ENCODE measurements at places on chromosomes 2 and 18.

DNA sequence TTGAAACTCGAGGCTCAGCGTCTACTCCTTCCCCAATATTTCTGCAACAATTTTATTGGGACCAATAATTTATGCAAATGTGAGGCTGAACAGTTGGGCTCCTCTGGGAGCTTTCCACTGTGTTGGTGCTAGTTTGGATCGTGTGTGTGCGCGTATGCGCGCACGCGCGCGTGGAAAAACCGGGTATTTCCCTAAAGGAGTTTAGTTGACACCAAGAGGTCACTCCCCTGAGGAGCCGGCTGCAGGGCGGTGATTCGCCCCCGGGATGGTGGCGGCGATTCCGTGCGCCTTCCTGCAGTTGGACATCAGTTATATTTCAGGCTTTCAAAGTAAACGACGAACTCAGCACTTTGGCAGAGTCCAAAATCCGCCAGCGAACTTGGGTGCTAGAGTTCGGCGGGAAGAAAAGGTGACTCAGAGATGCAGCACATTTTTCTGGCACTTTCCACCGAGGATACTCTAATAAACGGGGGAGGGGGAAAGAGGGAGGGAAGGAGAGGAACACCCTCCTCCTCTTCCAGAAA, 186.5 kb upstream of the FANCL start:
- H3K36me3 ChIP-seq: no peaks in the 10 kb centered on the region
- H3K4me1 ChIP-seq: peaks cover 9% of the 10 kb centered on the region
- peaks cover 10% of the 10 kb centered on the region for H3K27me3 ChIP-seq
- DNase-seq: peak; percentile 5

GRCh38 chr2:138105358-138105757, 141.1 kb downstream of the HNMT start:
- H3K36me3 ChIP-seq: no peaks in the 10 kb centered on the region
- H3K27me3 ChIP-seq: no peaks in the 10 kb centered on the region
- no peak overlapping the region for H3K4me3 ChIP-seq

- no peak overlapping the region for H3K27ac ChIP-seq
- H3K36me3 ChIP-seq: no peaks in the 10 kb centered on the region
- H3K4me1 ChIP-seq: no peaks in the 10 kb centered on the region
Observed at GRCh38 chr2:233772583-233772982, 5.5 kb upstream of the MROH2A start.

DNA sequence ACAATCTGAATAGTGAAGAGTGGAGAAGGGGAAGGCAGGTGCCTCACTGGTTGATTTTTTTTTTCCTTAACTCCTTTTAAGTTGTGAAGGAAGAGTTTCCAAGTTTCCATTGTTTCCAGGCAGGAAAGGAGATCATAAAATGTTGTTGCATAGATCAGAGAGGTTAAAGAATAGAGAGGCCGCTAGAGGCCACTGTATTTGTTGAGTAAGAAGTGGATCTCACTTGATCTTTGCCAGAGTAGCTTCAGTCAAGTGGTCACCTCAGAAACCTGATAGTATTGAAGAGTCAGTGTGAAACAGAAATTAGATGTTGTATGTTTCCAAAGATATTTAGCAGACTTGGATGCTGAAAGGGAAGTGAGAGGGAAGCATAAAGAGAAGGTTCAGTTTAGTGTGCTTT, 17.6 kb downstream of the CTNNA2 start:
- no peak overlapping the region for H3K27ac ChIP-seq
- H3K27me3 ChIP-seq: no peaks in the 10 kb centered on the region
- DNase-seq: no peak

DNA sequence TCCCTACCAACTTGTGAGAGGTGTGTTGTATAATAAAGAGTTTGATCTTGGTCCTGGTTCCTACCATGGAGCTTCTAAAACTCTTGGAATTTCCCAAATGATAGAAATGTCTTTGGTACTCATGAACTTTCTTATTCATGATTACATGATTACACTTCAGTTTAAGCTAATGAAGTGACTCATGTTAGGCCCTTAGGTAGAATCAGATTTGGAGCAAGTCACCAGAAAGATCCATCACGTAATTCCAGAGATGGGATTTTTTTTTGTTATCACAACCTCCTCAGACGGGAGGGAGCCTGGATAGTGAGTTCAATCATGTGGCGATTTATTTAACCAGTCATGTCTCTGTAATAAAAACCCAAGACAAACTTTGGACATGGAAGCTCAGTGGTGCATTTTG, 1287.6 kb upstream of the ZEB2 start:
- no peak overlapping the region for H3K4me3 ChIP-seq
- no peaks in the 10 kb centered on the region for H3K27me3 ChIP-seq
- no peak for DNase-seq

DNA sequence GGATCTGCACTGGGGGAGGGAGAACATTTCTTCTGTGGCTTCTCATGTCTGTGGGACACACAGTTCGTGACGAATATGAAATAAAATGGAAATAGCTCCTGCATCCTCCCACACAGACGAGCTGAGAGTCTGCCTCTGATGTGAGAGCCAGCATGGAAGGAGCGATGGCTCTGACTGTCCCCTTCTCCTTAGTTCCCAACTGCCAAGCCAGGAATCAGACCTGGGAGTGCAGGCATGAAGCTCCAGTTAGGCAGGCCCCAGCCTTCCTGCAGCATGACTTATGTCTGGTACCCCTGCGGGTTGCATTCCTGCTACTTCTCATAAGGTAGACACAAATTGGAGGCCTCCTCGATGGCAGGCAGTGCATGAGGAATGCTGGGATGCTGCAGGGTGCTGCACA, 56.2 kb downstream of the PRKCE start:
- H3K4me1 ChIP-seq: peaks cover 9% of the 10 kb centered on the region
- no peak for DNase-seq
- H3K4me3 ChIP-seq: no peak overlapping the region
- no peak overlapping the region for H3K27ac ChIP-seq
- H3K36me3 ChIP-seq: peaks cover 29% of the 10 kb centered on the region
- no peaks in the 10 kb centered on the region for H3K27me3 ChIP-seq

DNA sequence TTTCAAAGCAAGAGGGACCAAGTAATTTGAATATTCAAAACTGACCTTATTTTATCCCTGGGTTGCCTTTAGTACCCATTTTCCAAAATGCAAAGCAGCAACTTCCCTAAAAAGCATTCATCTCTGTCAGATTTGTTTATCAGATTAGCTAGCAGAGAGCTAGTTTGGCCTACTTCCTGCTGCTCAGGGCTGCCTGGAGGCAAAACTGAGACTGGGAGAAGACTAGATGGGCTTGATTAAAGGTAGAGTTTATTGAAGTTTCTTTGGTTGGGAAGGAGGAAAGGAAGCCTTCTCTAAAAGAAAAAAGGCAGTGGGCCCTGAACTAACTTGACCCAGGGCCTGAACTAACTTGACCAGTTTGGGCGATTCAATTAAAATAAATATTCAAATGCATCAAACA, 426.1 kb upstream of the FAM98A start:
- no peak overlapping the region for H3K27ac ChIP-seq
- no peak overlapping the region for H3K4me3 ChIP-seq
- no peak for DNase-seq
- no peaks in the 10 kb centered on the region for H3K27me3 ChIP-seq
- H3K36me3 ChIP-seq: no peaks in the 10 kb centered on the region

- no peak for DNase-seq
- H3K27ac ChIP-seq: no peak overlapping the region
- no peaks in the 10 kb centered on the region for H3K4me1 ChIP-seq
Observed at GRCh38 chr2:142722569-142722968, 154.9 kb upstream of the KYNU start.

- H3K27me3 ChIP-seq: no peaks in the 10 kb centered on the region
- H3K27ac ChIP-seq: no peak overlapping the region
- no peaks in the 10 kb centered on the region for H3K36me3 ChIP-seq
- no peak for DNase-seq
- H3K4me1 ChIP-seq: no peaks in the 10 kb centered on the region
- H3K4me3 ChIP-seq: no peak overlapping the region
Observed at GRCh38 chr2:102392096-102392495, 30.9 kb upstream of the IL18RAP start.

GRCh38 chr2:199784512-199784911, 66.5 kb downstream of the FTCDNL1 start:
- no peak overlapping the region for H3K4me3 ChIP-seq
- H3K4me1 ChIP-seq: no peaks in the 10 kb centered on the region
- no peak overlapping the region for H3K27ac ChIP-seq
- DNase-seq: no peak

GRCh38 chr2:88049622-88050021, 6.0 kb downstream of the KRCC1 start:
- peaks cover 10% of the 10 kb centered on the region for H3K4me1 ChIP-seq
- H3K36me3 ChIP-seq: peaks cover 5% of the 10 kb centered on the region
- no peak for DNase-seq

DNA sequence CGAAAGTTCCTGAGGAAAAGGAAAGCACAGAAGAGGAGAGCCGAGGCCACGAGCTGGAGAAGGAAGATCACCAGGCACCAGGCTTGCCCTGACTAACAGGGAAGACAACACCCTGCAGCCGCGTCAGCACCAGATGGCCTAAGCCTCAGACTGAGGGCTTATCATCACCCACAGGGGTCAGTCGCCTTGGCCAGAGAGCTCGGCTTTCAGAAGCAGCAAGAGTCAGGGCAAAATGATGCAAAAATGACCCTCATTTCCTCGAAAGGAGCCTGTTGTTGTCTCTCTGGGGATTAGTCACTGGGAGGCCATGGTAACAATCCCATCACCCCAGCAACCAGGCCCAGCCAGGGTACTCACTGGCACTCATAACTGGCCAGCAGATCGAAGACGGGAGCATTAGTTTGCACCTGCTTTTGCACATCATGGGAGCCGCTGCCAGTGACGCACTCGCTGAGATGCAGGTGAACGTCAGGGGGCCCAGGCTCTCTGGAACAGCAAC, 42.7 kb upstream of the ZFP36L2 start:
- peaks cover 37% of the 10 kb centered on the region for H3K36me3 ChIP-seq
- H3K27ac ChIP-seq: no peak overlapping the region
- H3K4me3 ChIP-seq: no peak overlapping the region
